Mammary epithelial cell (primary cell): ENCODE measurements at places on chromosomes 11 and 22.

DNA sequence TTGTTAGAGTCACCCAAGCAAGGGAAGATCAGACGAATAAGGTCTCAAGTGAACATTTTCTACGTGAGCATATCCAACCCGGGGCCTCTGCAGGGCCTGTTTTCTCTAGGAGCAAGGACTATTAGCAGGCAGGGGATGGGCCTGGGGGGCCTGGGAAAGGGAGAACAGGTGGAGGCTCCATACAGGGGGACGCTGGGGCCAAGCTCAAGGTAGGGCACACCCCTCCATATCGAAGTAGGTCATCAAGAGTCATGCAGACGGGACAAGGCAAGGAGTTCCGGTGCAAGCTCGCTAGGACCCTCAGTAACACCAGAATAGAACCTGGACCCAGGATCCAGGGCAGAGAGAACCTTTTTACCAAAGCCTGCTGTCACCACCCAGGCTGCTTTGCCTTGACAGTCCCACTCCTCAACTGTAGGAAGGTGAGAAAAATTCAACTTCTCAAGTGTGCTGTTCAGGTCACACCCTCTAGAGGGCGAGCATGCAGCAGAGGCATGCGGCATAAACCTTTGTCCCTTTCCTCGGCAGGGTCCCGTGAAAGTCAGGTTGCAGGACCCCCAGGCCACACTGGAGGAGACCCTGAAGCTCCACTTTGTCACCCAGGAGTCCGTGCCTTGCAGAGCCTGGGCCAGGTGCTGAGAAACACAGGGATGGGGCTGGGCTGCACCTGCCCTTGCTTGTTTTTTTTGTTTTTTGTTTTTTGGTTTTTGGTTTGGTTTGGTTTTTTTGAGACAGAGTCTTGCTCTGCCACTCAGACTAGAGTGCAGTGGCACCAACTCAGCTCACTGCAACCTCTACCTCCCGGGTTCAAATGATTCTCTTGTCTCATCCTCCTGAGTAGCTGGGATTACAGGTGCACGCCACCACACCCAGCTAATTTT lies 8.6 kb upstream of the APOBEC3B start:
- no peak for DNase-seq

DNA sequence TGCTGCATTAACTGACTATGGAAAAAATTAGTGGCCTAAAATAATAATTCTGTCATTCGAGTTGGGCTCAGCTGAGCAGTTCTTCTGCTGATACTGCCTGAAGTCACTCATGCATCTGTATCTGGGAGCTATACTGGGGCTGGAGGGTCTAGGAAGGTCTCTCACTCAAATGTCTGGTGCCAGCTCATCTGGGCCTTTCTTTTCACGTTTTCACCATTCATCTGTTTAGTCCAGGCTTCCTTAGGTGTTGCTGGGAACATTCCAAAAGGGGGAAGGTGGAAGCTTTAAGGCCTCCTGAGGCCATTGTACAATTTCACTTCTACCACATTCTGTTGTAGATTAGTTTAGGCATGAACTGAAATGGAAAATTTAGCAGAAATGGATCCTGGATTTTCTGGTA lies 28.0 kb downstream of the YAP1 start:
- DNase-seq: no peak

DNA sequence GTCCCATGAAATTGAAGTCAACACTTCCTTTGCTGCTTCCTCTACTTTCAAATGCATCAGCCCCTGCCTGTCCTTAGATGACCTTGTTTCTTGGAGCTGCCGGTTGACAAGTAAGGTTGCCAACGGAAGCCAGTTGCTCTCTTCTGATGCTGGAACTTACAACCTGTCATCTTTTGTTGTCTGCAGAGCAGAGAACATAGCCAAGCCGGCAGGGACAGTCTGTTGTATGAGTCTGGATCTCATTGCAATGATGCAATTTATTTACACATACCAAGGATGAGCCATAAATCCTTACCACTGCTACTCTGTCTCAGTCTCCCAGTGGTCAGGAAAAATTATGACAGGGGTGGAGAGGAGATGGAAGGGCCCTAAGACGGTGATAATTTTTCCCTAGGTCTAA lies 151.4 kb downstream of the BLID start:
- no peak for DNase-seq

DNA sequence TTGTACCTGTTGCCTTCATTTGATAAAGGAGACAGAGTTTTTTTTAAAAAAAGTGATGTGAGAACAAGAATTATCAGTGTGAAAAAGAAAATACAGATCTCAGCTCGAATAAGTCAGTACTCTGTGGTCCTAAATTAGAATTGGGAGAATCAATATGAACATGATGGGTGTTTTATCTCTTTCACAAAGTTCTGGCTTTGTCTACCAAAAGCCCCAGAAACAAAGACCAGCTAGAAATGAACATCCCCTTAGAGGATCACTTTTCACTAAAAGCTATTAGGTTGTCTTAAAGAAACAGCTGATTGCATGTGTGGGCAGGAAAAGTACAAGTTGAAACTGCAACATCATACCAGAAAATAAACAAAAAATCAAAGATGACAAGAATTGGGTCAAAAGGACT lies 8.4 kb upstream of the ST14 start:
- DNase-seq: no peak

DNA sequence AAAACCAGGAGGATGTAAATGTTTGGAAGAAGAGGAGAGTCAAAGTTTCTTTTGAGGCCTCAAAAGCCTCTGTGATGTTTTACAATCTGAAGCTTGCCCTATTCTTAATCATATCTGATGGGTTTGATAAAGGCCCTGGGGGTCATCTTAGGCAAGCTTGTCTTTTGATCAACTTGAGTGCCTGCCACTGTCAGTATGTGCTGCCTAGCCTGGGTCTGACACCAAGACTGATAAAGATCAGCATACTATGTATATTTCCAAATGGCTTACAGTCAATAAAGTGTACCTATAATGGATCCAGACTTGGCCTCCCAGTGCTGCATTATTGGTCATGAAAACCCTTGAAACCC lies 12.7 kb downstream of the EHF start:
- no peak for DNase-seq

DNA sequence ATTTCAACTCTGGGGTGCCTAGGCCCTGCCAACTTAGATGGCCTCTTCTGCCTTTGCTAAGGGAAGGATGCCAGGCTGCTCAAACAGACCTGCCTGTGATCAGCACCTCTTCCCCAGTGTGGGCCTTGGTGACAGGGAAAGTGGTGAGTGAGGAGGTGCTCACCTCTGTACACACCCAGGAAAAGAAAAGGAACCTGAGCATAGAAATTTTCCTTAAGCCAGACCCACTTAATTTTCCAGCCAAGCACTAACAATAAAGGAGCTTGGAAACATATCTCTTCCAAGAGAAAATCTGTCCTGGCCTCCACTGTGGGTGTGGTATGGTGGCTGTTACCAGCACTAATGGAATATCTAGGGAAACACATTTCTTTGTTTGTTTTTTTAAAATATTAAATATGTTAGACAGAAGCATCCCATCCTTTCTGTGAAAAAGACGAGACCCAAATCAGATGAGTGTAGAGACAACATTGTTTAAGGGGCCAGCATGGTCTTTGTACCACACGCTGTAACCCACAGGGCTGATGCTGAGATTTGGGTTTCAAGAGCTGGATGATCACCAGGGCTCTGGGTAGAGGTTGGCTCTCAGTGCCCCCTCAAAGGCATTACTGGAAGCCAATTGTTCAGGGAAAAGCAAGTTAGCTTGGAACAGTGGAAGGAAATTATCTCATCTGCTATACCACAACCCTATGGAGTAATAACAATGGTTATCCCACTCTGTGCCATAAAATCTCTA lies 472.2 kb downstream of the INSC start:
- no peak for DNase-seq

- DNase-seq: no peak
Measured at GRCh38 chr22:47190276-47190956, 428.0 kb downstream of the TBC1D22A start.

DNA sequence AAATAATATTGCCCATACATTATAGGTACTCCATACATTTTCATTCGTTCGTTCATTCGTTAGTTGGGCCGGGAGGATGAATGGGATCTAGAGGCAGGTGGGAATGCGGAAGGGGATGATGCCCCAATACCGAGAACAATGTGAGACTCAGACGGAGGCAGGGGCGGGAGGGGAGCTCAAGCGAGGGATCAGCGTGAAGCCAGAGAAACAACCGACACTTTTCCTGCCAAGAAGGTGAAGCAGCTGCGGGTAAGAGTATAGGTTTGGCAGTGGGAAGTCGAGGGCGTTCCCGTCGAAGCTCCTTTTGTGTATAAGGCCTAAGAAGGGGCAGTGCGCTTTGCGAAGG lies 1.1 kb upstream of the ARHGEF17 start:
- no peak for DNase-seq

DNA sequence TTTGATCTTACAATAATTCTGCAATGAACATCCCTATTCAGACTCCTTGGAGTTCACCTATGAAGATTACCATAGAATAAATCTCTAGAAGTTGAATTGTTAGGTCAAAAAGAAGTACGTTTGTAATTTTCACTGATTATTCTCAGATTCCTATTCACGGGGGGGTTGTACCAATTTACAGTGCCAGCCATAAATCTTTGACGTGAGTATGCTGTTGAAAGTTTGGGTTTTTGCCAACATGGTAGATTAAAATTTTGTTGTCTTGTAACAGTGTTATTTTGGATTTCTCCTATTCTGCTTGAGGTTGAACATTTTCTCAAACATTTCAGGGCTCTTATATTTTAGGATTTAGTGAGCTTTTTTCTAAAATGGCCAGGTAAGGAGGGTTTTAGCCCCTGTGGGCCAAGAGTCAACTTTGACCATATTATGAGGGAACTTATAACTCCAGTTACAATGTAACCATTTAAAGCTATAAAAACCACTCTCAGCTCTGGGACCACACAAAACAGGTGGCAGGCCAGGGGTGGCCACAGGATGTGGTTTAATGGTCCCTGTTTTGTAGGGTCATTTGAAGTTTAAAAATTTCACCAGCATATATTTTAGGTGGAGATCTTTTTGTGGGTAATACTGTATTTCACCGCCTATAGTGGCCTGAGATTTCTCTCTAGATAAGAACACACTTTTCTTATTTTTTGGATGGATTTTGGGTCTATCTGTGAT lies 25.8 kb downstream of the GGTLC2 start:
- no peak for DNase-seq

GRCh38 chr11:12019337-12019736 lies 10.9 kb upstream of the DKK3 start:
- DNase-seq: peak; percentile 37

GRCh38 chr11:14977101-14977880 lies 5.1 kb upstream of the CALCA start:
- DNase-seq: no peak

- no peak for DNase-seq
Measured at GRCh38 chr11:117730208-117730800, 66.7 kb downstream of the DSCAML1 start.

GRCh38 chr11:119902656-119903231 lies 173.7 kb upstream of the NECTIN1 start:
- DNase-seq: no peak

DNA sequence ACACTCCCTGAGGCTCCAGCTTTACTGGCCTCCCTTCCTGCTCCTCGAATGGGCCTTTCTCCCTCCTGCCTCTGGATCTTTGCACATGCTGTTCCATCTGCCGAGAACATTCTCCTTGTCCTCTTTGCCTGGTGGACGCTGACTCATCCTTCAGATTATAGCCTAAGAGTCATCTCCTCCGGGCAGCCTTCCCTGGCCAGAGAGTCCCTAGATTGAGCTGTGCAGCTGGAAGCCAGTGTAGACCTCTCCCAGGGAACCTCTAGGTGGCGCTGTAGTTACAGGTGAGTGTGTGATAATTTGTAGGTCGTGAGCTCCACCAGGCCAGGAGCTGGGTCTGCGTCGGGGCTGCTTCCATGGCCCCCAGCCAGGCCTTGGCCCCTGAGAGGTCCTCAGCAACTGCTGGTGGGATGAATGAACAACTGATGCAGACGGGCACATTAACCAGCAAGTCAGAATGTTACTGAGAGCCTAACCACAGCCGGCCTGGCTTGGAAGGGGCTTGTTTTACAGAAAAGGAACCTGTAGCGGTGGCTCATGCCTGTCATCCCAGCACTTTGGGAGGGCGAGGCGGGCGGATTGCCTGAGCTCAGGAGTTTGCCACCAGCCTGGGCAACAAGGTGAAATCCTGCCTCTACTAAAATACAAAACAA lies 8.7 kb downstream of the PNPLA5 start:
- peak; percentile 72 for DNase-seq

DNA sequence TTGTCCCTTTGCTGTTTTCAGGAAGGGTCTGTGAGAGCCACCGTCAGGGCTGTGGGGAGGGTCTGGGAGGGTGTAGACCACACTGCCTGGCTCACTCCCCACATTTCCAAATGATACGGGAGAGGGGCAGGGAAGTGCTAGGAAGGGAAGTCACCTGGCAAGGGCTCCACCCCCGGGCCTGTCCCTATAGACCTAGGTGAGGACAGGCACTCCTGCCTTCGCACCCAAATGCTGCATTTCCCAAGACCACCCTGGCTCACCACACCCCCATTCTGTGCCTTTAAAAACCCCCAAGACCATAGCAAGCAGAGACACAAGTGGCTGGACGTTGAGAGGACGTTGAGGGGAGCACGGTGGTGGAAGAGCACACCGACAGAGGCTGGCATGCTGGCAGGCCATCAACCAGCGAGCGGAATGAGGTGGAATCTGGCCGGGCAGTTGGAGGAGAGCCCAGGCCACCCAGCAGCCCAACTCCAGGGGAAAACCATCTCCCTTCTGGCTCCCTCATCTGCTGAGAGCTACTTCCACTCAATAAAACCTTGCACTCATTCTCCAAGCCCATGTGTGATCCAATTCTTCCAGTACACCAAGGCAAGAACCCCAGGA lies 45.7 kb downstream of the GNB1L start:
- DNase-seq: no peak

- peak; percentile 62 for DNase-seq
Measured at GRCh38 chr11:19370100-19370861, 129.5 kb upstream of the E2F8 start.
